ENCODE measurements at places on chromosomes 11 and 22.

- no peak for DNase-seq
Observed at GRCh38 chr22:49965091-49966040, 4.8 kb downstream of the PIM3 start.

DNA sequence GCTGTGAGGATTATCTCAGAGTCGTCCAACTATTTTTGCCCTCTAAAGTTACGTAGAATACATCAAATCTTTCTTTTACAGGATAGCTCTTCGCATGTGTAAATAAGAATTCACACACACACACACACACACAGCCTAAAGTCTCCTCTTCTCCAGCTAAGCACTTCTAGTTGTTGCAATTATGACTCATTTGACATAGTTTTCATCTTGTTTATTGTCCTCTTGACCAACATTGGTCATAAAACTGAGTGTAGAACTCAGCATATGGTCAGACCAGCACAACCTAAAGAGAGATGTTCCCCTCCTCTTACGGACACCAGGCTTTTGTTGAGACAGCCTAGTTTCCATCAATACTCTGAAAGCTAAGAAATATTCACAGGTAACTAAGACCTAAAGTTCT, 234.2 kb downstream of the BLID start:
- DNase-seq: no peak

GRCh38 chr11:121453589-121454299, 977 bp upstream of the SORL1-AS1 start:
- no peak for DNase-seq

DNA sequence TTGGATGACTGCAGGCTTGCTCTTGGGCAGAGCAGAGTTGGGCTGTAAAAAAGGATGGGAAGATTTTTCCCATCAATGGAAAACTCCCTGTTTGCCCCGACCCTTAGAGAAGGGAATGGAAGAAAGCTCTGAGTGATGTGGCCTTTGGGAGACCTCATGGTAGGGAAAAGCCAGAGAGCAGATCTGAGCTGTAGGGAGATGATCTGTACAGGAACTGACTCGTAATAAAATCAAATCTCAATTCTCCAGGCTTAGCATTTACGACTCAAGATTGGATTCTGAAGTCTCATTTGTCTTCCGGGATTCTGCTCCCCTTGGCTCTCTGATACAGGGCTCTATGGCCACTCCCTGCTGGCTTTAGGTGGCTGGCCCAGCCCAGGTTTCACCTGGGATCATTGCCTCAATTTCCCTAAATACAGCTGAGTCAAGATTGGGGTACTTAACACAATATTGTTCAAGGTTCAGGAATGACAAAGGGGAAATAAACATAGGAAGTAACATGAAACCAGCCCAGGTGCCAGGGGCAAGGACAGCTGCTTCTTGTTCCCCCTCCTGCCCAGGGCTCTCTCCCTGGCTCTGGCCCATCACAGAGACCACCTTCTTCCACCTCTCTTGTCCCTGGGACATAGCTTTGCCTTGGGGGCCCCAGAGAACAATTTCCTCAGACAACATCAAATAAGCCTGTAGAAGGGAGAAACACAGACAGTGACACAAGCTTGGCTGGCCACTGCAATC, 38.4 kb upstream of the THY1 start:
- DNase-seq: no peak

GRCh38 chr11:130519128-130519932, 70.9 kb downstream of the ADAMTS15 start:
- DNase-seq: no peak

DNA sequence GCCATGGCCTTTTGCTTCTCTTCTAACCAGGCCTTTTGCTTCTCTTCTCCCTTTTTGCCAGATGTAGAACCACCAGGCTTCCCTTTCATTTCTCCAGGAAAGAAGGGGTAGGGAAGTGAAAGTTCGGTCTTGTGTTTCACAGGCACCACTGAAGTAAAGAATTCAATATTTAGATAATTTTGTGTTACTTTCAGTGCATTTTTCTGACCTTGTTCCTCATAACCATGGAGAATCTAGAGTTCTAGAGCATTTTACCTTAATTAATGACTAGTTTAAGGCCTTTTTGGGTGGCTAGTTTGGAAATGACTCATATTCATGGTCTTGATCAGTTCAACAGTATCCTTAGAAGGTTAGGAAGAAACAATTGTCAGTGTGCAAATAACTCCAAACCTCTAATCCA, 22.7 kb downstream of the GRAMD1B start:
- no peak for DNase-seq

GRCh38 chr11:77065878-77066228, 918 bp upstream of the CAPN5 start:
- no peak for DNase-seq

GRCh38 chr22:29733362-29734201, 13.8 kb downstream of the CABP7 start:
- DNase-seq: no peak

- DNase-seq: no peak
Observed at GRCh38 chr11:109029927-109030326, 365.1 kb downstream of the DDX10 start.

GRCh38 chr11:63999349-64000025, 13.2 kb downstream of the OTUB1 start:
- DNase-seq: peak; percentile 49

DNA sequence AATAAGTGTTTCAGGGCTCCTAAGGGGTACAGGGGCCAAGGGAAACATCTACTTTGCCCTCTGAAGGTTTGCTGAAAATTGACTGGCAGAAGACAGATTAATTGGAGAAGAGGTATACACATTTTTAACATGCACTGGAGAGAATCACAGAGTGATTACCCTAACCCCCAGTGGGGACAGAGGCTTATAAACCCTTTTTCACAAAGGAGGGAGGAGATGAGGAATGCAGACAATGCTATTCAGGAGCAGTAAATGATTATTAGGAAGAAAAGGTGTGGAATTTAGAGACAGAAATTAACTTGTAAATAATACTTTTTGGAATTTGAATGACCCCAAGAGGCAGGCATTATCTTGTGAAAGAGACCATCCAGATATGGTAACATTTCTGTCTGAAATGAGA, 582.4 kb upstream of the B3GAT1 start:
- DNase-seq: no peak

DNA sequence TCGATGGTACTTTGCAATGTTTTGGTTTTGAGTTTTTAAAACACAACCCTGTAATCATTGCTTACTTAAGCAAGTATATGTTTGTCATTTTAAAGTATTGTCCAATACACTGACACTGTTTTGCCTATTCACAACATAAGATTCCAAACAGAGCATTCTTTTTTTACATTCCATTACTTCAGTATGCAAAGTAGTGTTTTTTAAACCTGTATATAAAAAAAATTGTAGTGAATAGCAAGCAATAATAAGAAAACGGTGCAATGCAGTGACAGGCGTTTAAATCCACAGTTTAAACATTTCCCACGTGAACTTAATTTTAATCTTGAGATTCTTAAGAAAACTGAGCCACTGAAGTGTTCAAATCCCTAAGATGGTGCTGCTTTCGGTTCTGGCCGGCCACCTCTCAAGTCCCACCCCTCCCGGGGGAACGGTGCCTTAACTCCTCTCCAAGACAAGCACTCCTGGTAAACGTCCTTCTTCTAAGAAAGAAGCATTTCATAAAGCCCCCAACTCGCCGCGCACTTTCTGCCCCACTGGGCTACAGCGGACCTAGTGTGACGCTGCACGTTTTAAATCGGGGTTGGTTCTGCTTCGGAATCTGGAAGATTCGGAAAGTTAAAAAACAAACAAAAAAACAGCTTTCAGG, 2.9 kb downstream of the PGR start:
- no peak for DNase-seq

GRCh38 chr22:38230916-38231315, 29.1 kb downstream of the MAFF start:
- DNase-seq: no peak

DNA sequence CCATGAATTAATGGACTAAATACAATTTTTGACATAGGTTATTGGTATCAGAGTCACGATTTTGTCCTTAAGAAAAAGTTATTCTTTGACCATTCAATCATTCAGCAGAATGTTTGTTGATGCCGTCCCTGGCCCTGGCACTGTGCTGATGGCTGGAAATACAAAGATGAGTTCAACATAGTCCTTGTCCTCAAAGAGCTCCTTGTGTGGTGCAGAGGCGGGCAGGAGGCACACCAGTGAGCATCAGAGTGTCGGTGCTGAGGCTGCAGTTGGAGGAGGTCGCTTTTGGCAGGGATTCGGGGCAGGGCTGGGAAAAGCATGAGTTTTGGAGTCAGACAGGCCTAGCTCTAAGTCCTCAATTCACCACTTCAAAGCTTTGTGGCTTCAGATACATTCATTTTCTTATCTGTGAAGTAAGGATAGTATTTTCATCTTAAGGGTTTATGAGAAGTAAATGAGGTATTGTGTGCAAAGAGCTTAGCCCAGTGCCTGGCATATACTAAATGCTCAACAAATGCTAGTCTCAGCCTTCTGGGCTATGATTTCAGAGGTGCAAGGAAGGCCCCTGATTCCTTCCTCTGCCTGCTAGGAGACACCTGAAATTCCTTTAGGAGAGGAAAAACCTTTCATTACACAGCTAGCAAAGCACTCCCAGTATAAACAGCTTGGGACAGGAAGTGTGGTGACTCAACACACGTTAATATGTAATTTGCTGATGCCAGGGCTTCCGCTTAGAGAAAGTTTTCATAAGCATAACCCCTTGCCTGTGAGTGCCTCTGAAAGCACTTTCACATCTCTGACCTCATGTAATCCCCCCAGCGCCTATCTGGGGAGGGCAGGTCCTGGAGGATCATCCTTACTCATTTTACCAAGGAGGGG, 113.8 kb downstream of the NECTIN1 start:
- DNase-seq: no peak

GRCh38 chr11:23280088-23280487, 419.8 kb upstream of the CCDC179 start:
- DNase-seq: no peak

DNA sequence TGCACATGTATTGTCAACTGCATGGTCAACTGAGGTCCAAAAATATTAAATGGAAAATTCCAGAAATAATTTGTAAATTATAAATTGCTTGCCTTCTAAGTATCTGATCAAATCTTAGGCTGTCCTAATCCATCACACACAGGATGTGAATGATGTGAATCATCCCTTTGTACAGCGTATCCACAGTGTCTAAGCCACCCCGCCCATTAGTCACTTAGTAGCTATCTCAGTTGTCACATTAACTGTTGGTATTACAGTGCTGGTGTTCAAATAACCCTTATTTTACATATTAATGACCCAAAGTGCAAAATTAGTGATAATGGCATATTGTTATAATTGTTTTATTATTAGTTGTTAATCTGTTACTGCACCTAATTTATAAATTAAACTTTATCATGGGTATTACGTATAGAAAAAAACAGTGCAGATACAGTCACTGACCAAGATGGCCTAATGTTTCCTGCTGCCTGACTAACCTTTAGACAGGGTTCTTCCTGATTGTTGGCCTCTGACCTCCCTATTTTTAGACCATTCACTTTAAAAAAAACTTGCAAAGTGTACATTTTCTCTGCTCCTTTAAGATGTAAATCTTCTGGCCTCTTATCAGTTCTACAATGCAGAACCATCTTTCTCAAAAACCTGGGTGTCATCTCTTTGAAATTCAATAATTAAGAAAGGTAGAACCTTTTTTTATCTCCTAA, 2.9 kb upstream of the SVIP start:
- no peak for DNase-seq

- no peak for DNase-seq
Observed at GRCh38 chr11:118200901-118201680, 23.7 kb downstream of the JAML start.

GRCh38 chr22:17767233-17768065, 6.8 kb downstream of the BID start:
- DNase-seq: no peak

GRCh38 chr11:85810871-85811611, at the start of gene SYTL2:
SYTL2 (minus strand) TSS chr11:85811141; CDS start chr11:85757725, 53,416 bp downstream.
- DNase-seq: peak; percentile 64

GRCh38 chr11:132131961-132132360, 761.5 kb downstream of the NTM start:
- DNase-seq: no peak

DNA sequence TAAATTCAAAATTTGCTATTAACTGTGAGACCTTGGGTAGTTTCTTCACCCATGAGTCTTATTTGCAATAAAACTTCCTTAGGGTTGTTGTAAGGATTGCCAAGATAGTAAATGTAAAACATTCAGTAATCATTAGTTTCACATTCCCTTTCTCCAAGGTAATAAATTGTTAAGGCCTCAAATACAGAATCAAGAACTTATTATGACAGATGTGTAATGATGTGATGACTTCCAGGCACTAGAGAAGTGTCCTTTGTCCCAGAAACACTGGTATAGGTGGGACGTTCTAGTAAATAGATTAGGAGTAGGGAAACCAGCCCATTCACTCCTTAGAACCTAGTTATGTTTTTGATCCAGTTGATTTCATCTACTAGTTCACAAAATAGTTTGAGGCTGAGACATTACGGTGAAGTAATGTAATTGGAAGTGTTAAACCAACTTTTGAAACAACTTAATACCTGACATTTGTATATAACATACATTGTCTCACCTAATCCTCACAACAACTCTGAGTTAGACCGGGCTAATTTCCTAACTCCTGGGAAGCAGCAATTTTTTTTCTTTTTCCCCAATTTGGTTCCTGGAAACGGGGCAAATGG, 25.5 kb downstream of the CTNND1 start:
- no peak for DNase-seq

DNA sequence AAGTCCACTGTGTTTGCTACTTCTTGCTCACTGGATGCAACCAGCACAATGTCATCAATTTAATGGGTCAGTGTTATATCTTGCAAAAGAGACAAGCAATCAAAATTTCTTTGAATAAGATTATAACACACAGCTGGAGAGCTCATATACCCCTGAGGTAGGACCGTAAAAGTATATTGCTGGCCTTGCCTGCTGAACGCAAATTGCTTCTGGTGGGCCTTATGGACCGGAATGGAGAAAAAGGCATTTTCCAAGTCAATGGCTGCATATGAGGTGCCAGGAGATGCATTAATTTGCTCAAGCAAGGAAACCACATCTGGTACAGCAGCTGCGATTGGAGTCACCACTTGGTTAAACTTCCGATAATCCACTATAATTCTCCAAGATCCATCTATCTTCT, 119.1 kb downstream of the ZNF280B start:
- DNase-seq: no peak

DNA sequence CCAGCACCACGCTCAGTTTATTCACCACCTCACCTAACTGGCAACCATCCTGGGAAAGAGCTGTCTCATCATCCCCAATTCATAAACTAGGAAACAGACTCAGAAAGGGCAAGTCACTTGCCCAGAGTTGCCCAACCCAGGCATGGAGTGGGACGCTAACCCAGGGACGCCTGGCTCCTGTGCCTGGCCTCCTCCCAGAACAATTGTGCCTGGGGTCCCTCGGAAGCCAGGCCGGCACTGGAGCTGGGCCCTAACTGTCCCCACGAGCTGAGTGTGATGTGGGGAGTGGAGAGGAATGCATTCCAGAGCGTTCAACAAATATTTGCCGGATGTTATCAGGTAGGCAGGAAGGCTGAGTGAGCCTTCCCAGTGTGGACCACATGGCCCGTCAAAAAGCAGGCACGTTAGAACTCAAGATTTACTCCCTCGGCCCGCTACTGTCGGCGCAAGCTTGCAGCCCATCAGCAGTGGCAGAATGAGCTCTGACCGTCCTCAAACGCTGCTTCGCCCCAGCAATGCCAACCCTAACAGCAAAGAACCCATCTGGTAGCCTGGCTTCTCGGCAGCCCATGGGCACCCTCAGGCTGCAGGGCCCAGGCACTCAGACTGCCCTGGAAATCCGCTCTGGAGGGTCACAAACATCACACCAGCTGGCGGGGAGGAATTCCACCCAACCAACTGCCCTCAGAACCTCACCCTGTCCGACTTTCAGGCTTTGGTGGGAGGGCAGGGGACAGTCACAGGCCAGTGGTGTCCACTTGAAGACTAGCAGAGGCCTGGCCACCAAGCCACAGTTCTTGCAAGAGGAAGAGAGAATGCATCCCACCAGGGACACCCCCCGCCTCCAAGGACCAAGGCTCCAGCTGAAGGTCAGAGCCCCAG, 35.6 kb downstream of the MYH9 start:
- DNase-seq: no peak
